Peyer's patch (tissue), 4 donors: ENCODE measurements at places on chromosomes 4 and X. TPM values are rescaled to one million over a fixed set of nuclear protein-coding genes. Genes with fewer than 3 reads are reported as not detected.

The CXXC4 gene
- total RNA-seq, result 3.3 TPM

The MAPK10 gene
- total RNA-seq, result 9.0 TPM

GRCh38 chr4:6191448-6192130 is 8.8 kb downstream of the JAKMIP1 start:
- H3K27ac ChIP-seq, result no peak overlapping the region
- H3K4me1 ChIP-seq, result no peaks in the 10 kb centered on the region
- H3K36me3 ChIP-seq, result no peaks in the 10 kb centered on the region

DNA sequence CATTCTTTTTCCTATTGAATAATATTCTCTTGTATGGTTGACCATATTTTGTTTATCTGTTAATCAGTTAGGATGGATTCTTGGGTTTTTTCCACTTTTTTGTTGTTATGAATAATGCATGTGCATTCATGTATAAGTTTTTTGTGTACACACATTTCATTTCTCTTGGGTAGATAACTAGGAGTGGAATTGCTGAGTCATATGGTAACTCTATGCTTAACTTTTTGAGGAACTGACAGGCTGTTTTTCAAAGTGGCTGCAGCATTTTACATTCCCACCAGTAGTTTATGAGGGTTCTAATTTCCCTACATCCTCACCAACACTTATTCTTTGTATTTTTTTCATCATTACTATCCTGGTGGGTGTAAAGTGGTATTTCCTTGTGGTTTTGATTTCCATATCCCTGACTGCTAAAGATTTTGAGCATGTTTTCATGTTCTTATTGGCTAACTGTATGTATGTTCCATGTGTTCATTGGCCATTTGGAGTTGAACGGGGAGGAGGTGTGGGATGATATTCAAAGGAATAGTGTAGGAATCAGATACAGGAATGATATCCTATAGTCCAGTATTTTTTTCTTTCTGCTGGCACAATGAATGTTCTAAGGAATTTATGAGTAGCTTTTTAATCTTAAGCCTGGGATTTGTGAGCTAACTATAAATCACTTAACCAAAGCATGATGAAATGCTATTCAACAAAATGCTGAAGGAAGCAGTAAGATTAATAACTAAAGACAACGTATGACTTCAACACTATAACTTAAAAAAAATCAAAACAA is 114.3 kb downstream of the AMELX start:
- DNase-seq, result no peak
- H3K27ac ChIP-seq, result no peak overlapping the region
- H3K4me1 ChIP-seq, result no peaks in the 10 kb centered on the region
- H3K27me3 ChIP-seq, result no peaks in the 10 kb centered on the region
- no peak overlapping the region for H3K4me3 ChIP-seq
